ENCODE measurements at places on chromosomes 5 and 9.

DNA sequence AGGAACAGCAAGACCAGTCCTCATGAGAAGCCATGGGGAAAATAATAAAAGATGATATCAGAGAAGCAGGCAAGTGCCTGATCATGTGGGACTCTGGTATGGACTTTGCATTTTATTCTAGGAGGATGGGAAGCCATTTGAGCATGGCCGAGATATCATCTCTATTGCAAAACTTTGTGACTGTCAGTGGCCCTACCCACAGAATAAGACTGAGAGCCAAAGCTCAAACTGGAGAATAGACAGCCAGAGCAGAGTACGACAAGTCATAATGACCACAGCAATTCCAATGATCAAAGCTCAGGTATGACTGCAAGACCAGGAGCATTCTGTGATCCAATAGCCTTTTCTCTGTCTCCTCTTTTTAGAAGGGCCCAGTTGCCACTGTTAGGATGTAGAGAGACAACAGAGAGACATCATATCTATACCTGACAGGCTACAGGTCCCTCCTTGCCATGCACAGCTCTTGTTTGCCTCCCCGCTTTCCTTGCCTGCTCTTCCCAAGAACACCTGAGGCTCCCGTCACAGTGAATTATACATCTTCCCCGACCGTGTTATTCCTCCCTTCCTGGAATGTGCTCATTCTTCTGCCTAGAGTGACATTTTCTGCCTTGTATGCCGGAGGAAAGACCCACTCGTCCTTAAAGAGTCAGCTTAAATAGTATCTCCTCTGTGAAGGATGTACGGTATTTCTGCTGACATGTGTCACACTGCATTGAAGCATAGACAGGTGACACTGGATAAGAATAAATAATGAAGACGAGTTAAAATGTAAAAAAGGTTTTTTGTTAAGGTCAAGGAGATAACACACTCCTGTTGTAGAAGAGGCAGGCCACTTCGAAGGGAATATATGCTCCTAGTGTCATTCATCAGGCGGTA is 248.7 kb upstream of the MAP3K1 start:
- DNase-seq: no peak

GRCh38 chr5:97498657-97499056 is 315.6 kb upstream of the RIOK2 start:
- no peak for DNase-seq

GRCh38 chr5:30880514-30880913 is 313.0 kb upstream of the CDH6 start:
- no peak for DNase-seq

DNA sequence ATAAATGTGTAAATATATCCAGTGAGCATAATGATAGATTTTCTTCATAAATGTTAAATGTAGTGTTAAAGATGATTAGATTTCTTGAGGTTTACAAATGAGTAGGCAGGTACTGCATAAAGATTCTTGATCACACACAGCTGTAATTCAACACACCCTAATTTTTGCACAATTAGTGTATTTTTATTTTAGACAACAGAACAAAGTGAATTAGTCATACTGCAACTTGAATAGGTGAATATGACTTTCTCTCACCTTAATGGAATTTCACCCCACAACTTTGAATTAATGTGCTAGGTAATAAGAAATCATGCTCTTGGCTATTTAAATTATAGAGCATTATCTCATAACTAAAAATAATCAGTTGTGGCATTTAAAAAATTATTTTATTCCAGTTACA is 795.7 kb upstream of the ACO1 start:
- no peak for DNase-seq

DNA sequence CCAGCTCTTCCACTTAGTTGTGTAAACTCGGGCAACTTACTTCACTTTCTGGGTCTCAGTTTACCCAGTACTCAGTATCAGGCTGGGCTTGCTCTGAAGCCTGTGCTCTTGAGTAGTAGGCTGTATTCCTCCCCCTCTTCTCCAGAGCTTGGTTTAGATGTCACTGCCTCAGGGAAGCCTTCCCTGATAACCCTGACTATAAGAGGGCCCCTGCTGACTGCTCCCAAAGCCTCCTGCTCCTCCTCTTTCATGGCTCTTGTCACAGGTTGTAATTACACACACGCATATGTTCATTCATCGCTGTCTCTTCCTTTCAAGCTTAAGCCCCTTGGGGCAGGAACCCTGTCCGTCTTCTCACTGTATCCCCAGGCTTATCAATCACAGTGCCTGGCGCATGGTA is 140.2 kb downstream of the RGS3 start:
- no peak for DNase-seq

- no peak for DNase-seq
Observed at GRCh38 chr9:137064880-137065164, 5.5 kb downstream of the SAPCD2 start.

- no peak for DNase-seq
Observed at GRCh38 chr9:27715651-27716050, 142.4 kb upstream of the C9orf72 start.

- DNase-seq: no peak
Observed at GRCh38 chr9:137707361-137707760, 88.6 kb downstream of the EHMT1 start.

- DNase-seq: no peak
Observed at GRCh38 chr5:111518777-111519176, 6.4 kb upstream of the STARD4 start.

DNA sequence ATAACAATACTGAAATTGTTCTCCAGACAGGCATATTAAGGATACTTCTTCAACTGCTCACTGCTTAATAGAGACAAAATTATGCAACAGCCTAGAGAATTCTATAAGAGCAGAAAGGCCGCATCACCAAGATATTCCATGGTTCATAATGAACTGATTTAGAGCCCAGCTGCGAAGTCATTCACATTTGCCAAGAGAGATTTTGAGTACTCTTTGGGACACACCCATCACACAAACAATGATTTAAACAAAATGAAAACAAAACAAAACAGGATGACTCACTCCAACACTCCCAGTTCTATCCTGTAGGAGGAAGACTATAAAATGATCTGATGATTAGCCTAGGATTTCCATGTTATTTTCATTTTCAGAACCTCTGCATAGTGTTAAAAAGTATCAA is 145.7 kb upstream of the GNA14 start:
- no peak for DNase-seq

DNA sequence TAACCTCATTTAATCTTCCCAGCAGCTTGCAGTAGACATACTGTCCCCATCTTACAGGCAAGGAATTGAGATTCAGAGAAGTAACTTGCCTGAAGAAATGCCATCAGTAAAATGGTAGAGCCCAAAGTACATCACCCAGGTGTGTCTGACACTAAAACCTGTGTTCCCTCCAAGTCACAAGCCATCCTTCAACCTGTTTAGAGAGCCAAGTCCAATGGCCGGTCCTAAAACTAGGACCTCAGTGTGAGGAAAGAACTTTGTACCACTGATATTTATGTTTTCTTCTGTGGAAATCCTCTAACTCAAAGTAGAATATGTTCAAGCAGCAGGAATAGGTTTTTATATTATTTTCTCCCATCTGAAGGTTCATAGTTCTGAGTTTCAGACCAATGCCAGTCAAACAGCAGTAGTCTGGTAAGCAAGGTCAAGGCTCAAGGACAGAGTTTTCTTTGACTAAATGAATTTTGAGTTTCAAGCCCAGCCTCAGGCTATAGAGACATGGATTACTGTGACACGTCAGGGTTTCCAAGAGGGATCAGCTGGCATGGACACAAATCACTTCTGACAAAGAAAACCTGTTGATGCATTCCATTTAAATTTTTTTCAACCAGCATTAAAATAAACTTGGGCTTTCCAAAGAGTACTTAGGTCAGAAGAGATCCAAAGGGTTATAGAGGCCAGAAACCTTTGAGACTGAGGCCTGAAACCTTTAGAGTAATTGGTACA is 80.9 kb upstream of the PLPP6 start:
- no peak for DNase-seq

DNA sequence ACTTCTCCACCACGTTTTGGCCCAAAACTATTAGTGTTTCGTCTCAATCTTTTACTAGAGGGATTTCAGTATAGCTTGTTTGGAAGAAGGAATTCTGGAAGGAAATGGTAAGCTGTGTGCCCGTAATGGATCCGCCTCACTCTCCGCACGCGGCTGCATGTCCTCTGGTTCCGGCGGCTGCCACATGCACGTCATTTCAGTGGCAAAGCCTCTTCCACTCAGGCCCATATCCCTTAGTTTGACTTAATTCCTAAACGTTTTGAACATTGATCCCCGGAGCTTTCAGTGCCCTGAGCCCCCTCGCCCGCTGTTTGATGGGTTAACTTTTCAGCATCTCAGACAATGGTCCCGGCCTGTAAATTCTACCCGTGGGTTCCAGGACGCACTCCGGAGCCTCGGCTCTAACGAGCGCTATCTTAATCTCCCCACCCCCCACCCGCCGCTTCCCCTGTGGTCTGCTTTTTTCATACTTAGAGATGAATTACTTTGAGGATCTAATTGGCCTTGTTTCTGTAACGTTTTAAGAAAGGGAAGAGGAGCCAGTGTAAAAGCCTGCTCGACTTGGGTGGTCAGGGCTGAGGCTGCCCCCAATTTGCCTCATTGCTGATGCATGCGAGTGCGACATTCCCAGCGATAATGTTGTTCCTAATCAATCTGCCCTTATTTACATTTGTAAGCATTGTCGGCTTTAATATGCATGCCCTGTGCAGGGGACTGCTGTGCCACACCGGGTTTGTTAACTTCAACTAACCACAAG is 4.6 kb downstream of the PTCH1 start:
- no peak for DNase-seq

DNA sequence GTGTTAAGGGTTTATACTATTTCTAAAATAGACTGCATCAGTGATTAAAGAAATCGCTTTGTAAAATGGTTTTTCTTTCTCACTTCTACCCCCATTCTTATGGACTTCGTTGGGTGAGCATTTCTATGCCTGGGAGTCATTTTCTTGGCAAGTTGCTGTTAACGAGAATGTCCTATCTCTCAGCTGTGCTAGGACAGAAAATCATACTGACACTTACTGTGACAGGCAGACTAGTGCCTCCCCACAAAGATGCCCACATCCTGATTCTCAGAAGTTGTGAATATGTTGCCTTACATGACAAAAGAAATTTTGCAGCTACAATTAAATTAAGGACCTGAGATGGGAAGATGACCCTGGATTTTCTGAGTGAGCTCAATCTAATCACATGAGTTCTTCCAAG is 65.1 kb upstream of the NMUR2 start:
- DNase-seq: no peak

GRCh38 chr5:154287136-154287535 is 96.6 kb downstream of the GALNT10 start:
- no peak for DNase-seq

GRCh38 chr5:67806654-67807438 is 408.7 kb upstream of the PIK3R1 start:
- no peak for DNase-seq

DNA sequence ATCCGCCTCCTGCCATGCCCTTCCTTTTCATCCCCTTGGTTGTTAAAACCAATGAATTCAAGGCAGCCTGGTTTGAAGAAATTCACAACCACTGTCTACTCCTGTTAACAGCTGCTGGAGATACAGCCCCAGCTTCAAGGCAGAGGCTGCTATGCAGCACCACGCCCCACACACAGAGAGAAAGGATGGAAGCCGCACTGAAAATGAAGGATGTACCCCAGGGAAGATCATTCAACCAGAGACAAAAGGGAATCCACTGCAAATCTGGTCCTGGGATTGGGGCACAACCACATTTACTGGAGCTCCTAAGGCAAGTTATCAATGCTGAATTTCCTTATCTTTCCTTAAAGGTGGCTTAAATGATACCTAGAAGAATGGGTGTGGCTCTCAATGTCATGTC is 58.7 kb downstream of the DPYSL3 start:
- DNase-seq: no peak

GRCh38 chr5:87022415-87022814 is 245.3 kb upstream of the RASA1 start:
- no peak for DNase-seq

DNA sequence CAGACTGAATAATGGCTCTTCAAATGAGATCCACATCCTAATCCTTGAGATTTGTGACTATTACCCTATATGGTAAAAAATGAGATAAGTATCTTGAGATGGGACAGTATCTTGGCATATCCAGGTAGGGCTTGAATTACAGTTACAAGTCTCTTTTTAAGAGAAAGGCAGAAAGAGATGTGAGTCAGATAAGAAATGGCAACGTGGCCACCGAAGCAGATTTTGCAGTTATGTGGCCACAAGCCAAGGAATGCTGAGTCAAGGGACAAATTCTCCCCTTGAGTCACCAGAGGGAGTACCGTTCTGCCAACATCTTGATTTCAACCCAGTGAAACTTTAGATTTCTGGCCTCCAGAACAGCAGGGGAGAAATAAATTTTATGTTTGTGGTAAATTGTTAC is 1983.0 kb upstream of the C9orf72 start:
- no peak for DNase-seq

- DNase-seq: no peak
Observed at GRCh38 chr9:82546136-82546535, 516.8 kb downstream of the RASEF start.

DNA sequence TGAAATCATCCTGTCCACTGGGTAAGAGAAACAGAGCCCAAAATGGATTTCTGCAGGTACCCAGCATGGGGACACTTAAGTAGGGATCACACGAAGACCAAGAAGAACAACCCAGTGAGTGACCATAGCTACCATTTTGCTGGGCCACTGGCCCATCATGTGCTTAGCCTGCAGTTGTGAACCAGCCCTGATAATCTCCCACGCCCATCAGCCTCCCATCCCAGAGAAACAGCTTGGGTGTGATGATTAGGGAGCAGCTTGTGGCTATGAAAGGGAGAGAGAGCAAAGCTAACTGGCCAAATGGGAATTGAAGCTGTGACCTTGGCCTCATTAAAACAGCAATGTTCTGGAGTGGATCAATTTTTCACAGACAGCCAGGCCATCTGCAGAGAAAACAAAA is 138.5 kb downstream of the SLC24A2 start:
- no peak for DNase-seq

DNA sequence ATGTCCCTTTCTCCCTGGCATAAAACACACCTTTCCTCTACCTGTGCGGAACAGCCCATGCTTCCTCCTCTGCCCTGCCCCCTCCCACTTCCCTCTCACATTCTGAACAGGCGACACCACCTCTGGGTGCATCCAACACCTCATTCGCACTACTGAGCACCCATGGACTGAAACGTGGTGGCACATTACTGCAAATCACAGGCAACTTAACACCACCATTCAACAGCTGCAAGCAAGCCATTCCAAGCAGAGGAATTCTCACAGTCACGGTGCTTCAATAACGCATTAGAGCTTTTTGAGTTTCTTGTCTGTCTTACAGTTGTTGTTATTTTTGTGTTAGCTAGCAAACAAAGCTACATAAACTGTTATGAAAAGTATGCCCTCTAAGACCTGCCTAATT is 298.2 kb upstream of the TAS2R1 start:
- no peak for DNase-seq

GRCh38 chr5:7271435-7272084 is 124.4 kb upstream of the ADCY2 start:
- no peak for DNase-seq

Data from esophagus squamous epithelium (tissue), 5 donors.